Activated naive CD4-positive, alpha-beta T cell treated with Interleukin-2 at 50 U/mL for 16 hours (primary cell): ENCODE measurements at places on chromosomes 6 and 20.

DNA sequence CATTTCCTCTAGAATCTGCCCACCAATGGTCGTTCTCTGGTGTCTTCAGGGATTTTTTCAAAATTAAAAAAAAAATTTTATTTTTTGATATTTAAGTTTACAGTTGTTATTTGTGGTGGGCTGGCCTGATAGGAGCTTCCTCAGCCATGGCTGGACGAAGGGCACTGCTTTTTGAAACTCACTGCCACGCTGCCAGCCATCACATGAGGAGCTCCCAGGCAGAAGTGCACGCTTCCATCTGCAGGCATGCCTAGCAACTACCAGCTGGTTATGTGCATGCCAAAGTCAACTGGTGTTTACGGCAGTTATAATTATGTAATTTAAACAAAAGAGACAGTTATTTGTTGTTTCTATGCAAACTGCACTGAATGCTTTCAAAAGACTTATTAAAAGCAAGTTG lies 105.1 kb downstream of the IRF4 start:
- DNase-seq = no peak

- DNase-seq = no peak
Measured at GRCh38 chr6:81754906-81755305, 2.4 kb upstream of the TENT5A start.

DNA sequence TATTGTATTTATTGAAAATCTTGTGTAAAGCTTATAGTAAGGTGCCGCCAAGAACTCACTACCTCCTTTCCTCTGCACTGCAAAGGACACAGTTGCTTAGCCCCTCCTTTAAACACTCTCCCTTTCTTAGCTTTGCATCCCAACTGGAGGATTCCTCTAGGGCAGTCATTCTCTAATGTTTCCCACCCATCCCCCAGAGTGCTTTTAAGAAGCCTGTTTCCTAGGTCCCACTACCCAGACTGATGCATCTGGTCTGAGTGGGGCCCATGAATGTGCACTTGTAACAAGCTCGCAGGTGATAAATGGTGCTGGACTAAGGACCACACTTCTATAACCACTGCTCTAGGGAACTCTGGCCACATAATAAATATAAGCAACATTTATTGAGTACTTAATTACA lies 55.2 kb downstream of the B4GALT5 start:
- DNase-seq = no peak

DNA sequence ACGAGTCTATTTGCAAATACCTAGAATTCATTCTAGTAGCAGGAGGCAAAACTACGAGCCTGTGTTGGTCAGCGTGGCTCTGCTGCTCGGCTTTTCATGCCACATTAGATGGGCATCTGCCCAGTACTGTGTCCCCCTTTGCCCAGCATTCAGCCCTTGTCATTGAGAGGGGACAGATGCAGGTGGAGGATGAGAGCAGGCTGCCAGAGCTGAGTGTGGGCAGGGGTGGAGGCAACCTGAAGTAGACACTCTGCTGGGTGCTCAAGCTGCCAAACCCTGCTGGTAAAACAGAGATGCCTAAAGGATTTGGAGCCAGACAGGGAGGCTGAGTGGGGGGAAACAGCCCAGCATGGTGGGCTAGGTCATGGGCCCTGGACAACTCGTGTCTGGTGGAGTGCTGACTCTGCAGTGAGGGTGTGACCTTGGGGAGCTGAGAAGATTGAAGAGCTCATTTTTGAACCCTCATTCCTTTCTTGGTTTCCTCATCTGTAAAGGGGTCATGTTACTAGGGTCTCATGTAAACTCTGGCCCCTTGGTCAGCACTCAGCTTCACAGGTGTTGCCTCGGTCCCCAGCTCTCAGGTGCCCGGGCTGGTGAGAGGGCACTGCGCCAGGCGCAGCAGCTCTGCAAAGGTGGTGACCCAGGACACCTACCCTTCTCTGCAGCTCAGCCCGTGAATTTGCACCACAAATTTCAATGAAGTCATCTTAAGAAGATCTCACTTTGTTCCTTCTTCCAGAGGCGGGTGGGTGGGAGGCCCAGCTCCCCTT lies 64.2 kb upstream of the BHLHE23 start:
- no peak for DNase-seq

DNA sequence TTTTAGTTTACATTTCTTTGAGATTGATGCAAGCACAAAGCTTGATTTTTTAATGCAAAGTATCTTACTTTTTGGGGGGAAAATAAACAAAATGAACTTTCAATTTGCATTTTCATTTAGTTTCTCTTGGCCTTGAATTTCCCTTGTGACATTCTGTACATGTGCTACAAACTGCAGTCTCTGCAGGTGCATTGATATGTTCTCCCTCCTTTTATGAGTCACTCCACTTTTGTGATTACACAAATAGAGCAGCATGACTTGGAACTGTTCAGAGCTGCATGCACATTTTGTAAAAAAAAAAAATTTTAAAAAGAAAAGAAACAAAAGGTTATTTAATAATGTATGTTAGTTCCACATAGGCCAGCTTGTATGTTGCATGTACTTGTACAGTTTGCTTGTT lies 220.0 kb upstream of the KCNQ5 start:
- DNase-seq = no peak

DNA sequence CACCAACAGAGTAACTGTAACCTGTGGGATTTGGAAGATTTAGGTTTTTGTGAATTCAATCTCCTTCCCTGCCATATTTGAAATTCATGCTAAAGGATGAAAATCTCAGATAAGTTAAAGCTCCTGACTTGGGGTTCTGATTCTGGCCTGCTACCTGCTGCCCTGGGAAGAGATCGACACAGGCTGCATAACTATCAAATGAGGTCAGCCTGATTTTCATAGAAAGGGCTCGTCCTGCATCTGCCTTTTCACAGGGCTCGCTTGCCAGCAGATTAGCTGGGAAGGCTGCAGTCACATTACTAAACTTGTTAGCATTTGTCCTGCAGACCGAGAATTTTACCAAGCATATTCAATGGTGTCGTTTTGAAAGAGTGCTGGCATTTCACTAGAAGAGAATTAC lies 14.6 kb downstream of the GCLC start:
- DNase-seq = no peak
